Activated T-helper 1 cell treated with anti-CD3 and anti-CD28 coated beads, Interleukin-2, amount 50 U/mL, for 16 hours (primary cell): ENCODE measurements at places on chromosomes 2 and 18.
A peak's percentile ranks its signal among the peaks of the same experiment; 100 is the strongest.

GRCh38 chr2:8214036-8214615 lies 467.7 kb upstream of the ID2 start:
- DNase-seq: no peak

DNA sequence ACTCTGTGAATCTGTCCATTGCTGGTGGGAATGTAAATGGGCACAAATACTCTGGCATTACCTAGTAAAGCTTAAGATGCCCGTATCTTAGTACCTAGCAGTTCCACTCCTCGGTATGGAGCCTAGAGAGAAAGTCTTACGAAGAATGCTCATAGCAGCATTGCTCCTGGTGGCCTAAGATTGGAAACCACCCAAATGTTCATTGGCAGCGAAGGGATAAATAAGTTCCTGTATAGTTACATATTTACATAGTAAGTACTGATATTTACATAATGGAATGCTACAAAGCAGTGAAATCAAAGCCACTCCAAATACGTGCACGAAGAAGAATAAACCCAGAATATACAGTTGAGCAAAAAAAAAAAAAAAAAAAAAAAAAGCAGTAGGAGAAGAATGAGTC lies 46.7 kb upstream of the PDIA6 start:
- no peak for DNase-seq

DNA sequence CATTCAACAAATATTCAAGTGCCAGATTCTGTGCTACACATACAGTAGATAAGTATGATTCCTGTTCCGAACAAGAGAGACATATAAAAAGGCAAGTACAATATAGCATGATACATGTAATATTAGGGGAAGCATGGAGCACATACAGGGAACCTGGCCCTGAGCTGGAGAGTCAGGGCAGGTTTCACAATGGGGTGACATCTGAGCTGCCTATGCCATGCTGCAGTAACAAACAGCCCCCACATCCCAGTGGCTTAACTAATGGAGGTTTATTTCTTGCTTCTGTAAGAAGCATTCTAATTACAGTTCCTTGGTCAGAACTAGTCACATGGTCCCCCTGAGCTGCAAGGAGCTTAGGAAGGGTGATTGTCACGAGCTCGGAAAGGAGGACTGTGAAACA lies 27.3 kb upstream of the TACR1 start:
- no peak for DNase-seq

DNA sequence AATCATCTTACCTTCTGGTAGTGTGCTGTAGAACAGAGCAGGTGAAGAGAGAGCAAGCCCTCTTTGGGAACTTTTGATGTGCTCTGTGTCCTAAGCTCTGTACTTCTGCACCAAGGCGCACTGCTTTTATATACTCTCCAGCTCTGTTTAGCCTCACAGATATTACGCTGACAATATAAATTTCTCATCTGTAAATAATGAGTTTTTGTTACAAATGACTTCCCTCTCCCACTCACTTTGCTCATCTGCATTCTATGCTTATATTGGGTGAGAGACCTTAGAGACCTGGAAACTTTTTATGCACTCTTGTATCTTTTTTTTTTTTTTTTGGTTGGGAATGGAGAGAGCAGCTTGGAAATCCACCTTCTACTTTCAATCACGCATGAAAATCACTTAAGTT lies at the start of gene GCG:
Gene GCG, minus strand, starts transcription at position 101 of the 400 bp plus-strand sequence. CDS start 3,069 bp downstream, outside the sequence.
- no peak for DNase-seq

GRCh38 chr2:39492095-39492590 lies 55.1 kb upstream of the MAP4K3 start:
- DNase-seq: no peak

GRCh38 chr2:30165617-30166016 lies 18.8 kb downstream of the YPEL5 start:
- DNase-seq: no peak

- peak; percentile 59 for DNase-seq
Measured at GRCh38 chr18:23071285-23071684, 64.0 kb upstream of the CABLES1 start.
